ENCODE measurements at places on chromosomes 1 and 21. TPM values are rescaled to one million over a fixed set of nuclear protein-coding genes. Genes with fewer than 3 reads are reported as not detected.
A peak's percentile ranks its signal among the peaks of the same experiment; 100 is the strongest.

- peak overlapping the region; percentile 95 for H3K4me3 ChIP-seq
- DNase-seq, result peak; percentile 74
- peak overlapping the region; percentile 86 for H3K27ac ChIP-seq
- H3K36me3 ChIP-seq, result peaks cover 11% of the 10 kb centered on the region
Measured at GRCh38 chr21:15063814-15064575, 805 bp downstream of the NRIP1 start.

DNA sequence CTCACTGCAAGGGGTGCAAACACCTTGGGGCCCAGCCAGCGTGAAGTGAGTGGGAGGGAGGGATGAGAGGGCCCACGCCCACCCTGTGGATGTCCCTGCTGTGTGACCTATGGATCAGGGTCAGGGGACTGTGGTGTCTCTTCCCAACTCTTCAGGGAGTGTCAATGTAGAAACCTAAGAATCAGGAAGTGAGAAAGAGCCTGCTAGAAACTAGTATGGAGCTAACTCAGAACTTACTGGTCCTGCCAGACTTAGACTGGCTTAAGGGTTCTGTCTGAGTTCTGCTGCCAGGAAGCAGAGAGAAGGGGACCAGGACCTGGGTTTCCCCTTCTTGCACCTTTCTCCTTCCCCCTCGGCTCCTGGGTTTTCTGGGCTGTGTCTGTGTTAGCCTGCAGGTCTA lies 1.8 kb upstream of the IL10 start:
- DNase-seq, result no peak
- peaks cover 17% of the 10 kb centered on the region for H3K4me1 ChIP-seq
- H3K27ac ChIP-seq, result no peak overlapping the region

- H3K4me3 ChIP-seq, result no peak overlapping the region
- H3K27me3 ChIP-seq, result no peaks in the 10 kb centered on the region
- peaks cover 24% of the 10 kb centered on the region for H3K4me1 ChIP-seq
- peak; percentile 60 for DNase-seq
- peaks cover 4% of the 10 kb centered on the region for H3K36me3 ChIP-seq
- peak overlapping the region; percentile 48 for H3K27ac ChIP-seq
Measured at GRCh38 chr1:109625176-109625575, 5.5 kb downstream of the AMPD2 start.

- H3K4me3 ChIP-seq, result no peak overlapping the region
- no peak overlapping the region for H3K27ac ChIP-seq
Measured at GRCh38 chr1:230212405-230212936, 145.4 kb downstream of the GALNT2 start.

- H3K27ac ChIP-seq, result peak overlapping the region; percentile 8
- no peak overlapping the region for H3K4me3 ChIP-seq
- DNase-seq, result no peak
- no peaks in the 10 kb centered on the region for H3K4me1 ChIP-seq
Measured at GRCh38 chr1:200979574-200980451, 43.7 kb downstream of the KIF21B start.

DNA sequence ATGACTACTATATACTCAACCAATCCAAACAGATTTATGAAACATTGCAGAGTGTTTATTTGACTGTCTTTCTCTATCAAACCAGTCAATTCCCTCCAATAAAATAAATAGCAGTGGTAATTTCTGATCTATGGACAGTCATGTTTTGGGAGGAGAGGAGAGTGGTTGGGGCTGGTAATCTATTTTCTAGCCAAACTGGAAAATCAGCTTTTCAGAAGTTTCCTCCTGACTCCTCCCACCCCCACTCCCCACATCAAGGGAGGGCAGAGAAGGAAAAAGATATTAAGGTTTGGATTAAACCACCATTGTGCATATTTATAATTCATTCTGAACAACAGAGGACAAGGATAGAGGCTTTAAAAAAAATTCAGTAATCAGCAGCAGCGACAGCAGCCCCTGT lies 69.4 kb upstream of the SOX13 start:
- no peak for DNase-seq
- no peaks in the 10 kb centered on the region for H3K27me3 ChIP-seq
- peak overlapping the region; percentile 67 for H3K27ac ChIP-seq
- H3K4me1 ChIP-seq, result peaks cover 11% of the 10 kb centered on the region
- H3K36me3 ChIP-seq, result no peaks in the 10 kb centered on the region

DNA sequence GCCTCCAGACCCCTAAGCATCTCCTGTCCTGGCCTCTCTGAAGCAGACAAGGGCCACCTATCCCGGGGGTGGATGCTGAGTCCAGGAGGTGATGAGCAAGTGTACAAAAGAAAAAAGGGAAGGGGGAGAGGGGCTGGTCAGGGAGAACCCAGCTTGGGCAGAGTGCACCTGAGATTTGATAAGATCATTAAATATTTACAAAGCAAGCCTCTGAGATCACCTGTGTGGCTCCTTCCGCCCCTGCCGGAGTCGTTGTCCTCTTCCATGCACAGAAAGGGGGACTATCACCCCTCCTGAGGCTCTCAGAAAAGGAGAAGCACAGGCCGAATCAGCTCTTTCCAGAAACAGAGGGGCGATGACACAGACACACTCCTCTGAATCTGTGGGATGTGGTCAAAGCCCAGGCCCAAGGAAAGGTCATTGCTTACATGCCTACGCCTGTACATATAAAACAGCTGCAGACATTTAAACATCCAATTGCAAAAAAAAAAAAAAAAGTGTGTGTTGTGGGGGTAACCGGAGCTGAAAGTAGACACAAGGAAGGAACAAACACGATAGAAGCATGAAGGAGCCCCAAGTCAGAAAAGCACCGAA lies 30.9 kb downstream of the PRSS38 start:
- H3K27ac ChIP-seq, result no peak overlapping the region
- no peak for DNase-seq
- peaks cover 3% of the 10 kb centered on the region for H3K27me3 ChIP-seq
- H3K4me3 ChIP-seq, result no peak overlapping the region
- H3K4me1 ChIP-seq, result no peaks in the 10 kb centered on the region

- peaks cover 23% of the 10 kb centered on the region for H3K4me1 ChIP-seq
- peaks cover 9% of the 10 kb centered on the region for H3K27me3 ChIP-seq
- no peak overlapping the region for H3K4me3 ChIP-seq
- H3K36me3 ChIP-seq, result no peaks in the 10 kb centered on the region
- no peak overlapping the region for H3K27ac ChIP-seq
Measured at GRCh38 chr1:117652421-117652820, 46.6 kb downstream of the TENT5C start.

GRCh38 chr1:14181191-14181795 lies 417.2 kb upstream of the KAZN start:
- peaks cover 9% of the 10 kb centered on the region for H3K27me3 ChIP-seq
- H3K36me3 ChIP-seq, result no peaks in the 10 kb centered on the region
- no peak overlapping the region for H3K4me3 ChIP-seq
- DNase-seq, result no peak

CYP4A11 gene
- not detected for total RNA-seq

LDLRAD1 gene
- total RNA-seq, result 1.5 TPM

DIO1 gene
- total RNA-seq, result 4.1 TPM

ESPN gene
- total RNA-seq, result 15.6 TPM

OVAAL gene
- not detected for total RNA-seq

Data from type B pancreatic cell (in vitro differentiated cells).